ENCODE measurements at places on chromosomes 4 and X.

DNA sequence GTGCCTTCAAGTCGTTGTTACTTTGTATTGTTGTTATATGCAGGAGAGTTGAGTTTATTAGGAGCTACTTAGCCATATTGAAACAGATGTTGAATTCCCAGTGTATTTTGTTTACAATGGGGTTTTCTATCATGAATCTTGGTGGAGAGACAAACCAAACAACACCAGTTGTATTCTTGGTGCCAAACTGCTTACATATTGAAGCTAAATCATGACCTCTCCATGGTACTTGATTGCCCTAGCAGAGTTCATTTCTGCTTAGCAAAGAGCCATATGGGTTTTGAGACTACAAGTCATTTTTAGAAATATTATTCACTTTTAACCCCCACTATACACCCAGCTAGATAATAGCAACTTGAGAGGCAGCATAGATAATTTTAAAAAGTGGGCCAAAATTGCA, 85.4 kb downstream of the ADGRG4 start:
- DNase-seq, result no peak

DNA sequence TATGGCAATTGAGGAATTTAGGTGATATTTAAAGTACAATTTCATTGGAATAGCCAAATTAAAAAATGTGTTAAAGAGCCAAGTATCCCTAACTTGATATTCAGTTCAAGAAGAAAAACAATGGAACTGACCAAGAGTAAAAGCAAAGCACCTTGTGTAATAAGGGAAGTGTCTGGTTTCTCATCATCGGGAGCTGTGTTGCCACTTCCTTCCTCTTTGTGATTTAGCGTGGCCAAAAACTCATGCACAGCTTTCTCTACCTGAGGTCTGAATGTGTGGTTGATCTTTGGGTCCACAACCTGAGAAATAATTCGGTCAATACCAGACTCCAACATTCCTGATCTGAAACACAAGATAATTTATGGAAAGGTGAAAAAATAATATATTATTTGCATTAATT, 12.4 kb downstream of the BOD1L1 start:
- DNase-seq, result no peak

DNA sequence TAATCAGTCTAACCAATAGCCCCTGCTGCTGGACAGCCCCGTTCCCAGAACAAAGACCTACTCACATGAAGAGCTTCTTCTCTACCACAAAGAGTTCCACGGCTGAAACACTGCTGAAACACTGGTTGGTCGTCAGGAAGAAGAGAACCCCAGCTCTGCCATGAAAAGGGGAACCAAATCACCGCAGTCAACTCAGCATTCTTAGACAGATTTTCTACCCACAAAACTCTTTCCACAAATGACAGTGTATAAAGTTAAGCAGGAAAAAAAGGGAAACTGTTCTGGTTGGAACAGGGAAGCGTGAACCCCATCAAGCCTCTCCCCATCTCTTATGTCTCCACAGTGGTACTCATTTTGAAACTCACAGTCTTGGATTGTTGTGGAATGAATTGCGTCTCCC, 57.3 kb downstream of the ABCG2 start:
- DNase-seq, result no peak

DNA sequence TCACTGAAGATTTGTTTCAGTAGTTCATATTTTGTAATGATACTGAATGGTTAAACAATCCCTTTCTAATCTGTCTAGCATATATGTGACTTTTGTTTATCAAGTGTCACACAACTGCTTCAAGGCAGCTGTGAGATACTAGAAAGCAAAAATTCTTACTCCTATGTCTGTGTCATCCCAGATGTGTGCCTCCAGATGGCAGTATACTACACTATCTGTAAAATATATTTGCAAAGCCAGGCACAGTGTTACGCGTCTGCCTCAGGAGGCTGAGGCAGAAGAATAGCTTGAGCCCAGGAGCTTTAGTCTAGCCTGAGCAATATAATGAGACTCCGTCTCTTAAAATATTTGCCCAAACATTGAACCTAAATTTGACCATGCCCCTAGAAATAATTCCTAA, 4.0 kb downstream of the NUDT10 start:
- peak; percentile 44 for DNase-seq

GRCh38 chr4:112593438-112594133, 43.1 kb downstream of the ZGRF1 start:
- DNase-seq, result no peak

GRCh38 chr4:33060674-33061542, 2340.7 kb downstream of the PCDH7 start:
- DNase-seq, result peak; percentile 50

- no peak for DNase-seq
These were observed 450.6 kb upstream of the TENM3 start for GRCh38 chr4:181792641-181793040.

DNA sequence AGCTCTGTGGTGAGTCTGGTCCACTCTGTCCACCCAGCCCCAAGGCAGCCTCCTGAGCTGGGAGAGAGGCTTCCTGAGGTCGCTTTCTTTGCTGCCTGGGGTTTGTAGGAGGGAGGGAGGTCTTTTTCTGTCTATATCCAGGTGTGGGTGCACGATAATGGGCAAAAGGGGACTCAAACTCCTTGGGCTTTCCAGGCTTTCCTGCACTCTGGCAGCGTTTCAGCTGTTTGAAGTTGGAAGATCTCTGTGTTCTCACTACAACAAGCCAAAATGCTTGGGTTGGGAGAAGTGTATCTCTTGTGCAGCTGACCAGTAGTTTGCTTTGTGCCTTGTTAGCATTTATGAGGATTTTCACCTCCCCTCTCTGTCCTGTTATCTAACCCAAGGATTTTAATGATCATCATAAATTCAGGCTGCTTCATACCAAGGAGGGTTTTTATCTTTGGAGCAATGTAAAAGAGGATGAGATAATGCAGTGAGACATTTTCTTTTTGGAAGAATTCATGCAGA, 126.3 kb downstream of the REPS2 start:
- no peak for DNase-seq

DNA sequence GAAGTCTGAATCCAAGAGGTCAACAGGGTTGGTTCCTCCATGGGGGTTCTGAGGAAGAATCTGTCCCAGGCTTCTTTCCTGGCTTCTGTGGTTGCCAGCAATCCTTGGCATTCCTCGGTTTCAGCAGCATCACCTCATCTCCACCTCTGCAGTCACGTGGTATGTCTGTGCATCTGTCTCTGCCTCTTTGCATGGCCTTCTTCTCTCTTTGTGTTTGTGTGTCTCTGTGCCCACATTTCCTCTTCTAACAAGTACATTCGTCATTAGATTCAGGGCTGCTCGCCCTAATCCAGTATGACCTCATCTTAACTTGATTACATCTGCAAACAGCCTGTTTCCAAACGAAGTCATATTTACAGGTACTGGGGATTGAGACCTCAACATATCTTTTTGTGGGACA, 114.0 kb downstream of the BCOR start:
- DNase-seq, result no peak

- no peak for DNase-seq
These were observed 50.8 kb upstream of the NAF1 start for GRCh38 chr4:163217505-163217904.

DNA sequence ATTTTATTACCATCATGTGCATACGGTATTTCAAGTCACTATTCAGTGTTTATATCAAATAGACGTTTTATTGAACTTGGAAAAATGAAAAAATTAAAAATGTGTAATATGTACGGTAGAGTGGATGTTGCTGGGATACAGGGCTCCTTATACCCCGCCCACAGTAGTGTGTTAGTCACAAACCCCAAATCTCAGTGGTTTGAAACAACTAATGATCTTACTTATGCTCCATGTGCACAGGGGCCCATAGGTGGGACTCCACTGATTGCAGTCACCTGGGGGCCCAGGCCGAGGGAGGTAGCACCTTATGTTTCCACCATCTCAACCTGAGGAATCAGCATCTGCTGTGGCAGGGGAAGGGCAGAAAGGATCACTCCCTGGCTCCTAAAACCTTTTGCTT, 18.1 kb downstream of the LSM6 start:
- no peak for DNase-seq

DNA sequence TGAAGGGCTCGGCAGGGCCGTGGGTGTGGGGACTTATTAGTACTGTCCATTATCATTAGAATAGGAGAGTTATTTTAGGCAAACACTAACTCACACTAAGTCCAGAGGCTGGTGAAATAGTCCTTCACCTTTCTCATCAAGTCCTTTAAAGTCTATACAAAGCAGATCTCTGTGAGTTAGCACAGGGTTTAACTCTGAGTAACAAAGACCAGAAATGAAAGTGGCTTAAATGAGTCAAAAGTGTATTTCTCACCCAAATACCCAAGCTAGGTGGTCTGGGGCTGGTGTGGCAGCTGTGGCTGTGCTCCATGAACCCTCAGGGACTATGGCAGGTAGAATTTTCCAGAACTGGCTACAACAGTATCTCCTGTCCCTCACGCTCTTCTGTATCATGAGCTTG, 263.2 kb downstream of the BCOR start:
- DNase-seq, result no peak

DNA sequence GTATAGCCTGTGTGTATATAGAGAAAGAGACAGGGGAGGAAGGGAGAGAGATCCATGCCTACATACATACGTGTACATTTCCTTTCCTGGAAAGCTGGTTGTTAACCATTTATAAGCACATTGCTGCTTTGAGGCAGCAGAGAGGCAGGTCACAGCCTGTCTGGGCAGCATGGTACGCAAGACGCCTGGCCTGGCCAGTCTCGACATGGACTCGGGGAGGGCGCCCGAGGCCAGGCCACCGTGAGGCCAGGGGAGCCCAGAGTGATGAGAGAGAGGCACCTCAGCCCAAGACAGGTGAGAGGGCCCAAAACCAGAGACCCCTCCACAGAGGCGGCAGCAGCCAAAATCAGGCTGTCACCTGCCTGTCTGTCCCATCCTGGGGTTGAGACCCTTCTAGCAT, 3.9 kb downstream of the TREX2 start:
- DNase-seq, result no peak

- no peak for DNase-seq
These were observed 841.6 kb upstream of the FRG1 start for GRCh38 chr4:189098932-189099696.

DNA sequence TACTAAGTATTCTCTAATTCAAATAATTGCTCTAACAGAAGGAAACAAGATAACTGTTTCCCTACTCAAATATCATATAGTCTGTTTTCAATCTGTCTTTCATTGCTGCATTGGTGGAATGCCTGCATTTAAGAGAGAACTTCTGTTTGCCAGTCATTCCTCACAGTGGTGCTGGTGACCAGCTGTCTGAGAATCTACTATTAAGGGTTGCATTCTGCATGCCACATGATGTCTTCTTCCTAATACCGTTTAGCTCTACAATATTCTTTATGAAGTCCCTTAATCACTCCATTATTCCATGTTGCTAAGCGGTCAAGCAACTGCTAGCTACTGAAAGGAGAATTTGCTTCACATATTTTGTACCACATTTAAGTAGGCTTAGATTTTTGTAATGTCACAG, 167.1 kb upstream of the CENPE start:
- no peak for DNase-seq

GRCh38 chrX:6095469-6095868, 133.2 kb downstream of the NLGN4X start:
- DNase-seq, result no peak

- DNase-seq, result peak; percentile 23
These were observed 168.7 kb downstream of the SCFD2 start for GRCh38 chr4:53196882-53197771.

- no peak for DNase-seq
These were observed 1270.2 kb upstream of the AGA start for GRCh38 chr4:178712486-178712885.

GRCh38 chr4:7805533-7806337, 133.9 kb downstream of the AFAP1 start:
- peak; percentile 83 for DNase-seq

DNA sequence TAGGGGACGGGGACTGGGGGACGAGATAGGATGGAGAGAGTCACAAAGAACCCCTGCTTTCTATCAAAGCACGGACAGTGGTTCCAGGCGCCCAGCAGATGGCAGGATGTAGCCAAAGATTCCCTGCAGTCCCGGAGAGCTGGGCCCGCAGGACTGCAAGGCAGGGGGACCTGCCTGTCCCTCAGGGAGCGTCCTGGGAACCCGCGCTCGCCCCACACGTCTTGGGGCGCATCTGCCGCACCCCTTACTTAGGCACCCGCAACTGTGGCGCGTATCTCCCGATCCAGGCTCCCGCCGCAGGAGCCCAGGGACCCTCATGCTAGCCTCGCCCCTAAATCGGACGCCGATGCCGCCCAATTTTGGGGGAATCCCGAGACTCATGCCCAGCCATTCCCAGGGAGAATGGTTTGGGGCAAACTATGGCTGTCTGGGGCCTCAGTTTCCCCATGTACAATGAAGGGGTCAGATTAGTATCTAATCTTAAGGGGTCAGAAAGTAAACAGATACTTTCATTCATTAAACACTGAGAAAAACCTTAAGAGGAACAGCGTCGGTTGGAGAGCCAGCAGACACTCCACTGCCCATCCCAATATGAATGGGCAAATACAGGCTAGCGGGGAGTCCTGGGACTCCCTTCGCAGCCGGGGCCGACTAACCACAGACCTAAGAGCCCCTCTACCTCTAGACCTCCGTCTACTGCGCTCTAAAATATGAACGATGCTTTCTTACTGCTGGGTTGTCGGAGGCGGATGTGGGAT, 581 bp upstream of the STK32B start:
- peak; percentile 60 for DNase-seq

GRCh38 chrX:3348191-3348590, 1.7 kb upstream of the MXRA5 start:
- no peak for DNase-seq

DNA sequence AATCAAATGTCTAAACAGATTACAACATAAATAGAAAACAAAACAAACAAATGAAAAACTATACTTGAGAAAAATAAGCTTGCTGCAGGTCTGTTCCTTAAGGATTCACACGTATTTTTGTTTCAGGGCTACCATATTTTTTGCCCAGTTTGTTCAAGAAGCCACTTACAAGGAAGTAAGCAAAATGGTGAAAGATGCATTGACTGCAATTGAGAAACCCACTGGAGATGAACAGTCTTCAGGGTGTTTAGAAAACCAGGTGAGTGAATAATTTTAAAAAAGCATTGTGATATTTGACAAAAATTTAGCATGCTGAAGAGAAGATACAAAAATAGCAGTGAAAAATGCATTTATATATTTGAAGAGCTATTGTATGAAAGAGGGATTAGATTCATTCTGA, 2.0 kb downstream of the AFP start:
- no peak for DNase-seq

DNA sequence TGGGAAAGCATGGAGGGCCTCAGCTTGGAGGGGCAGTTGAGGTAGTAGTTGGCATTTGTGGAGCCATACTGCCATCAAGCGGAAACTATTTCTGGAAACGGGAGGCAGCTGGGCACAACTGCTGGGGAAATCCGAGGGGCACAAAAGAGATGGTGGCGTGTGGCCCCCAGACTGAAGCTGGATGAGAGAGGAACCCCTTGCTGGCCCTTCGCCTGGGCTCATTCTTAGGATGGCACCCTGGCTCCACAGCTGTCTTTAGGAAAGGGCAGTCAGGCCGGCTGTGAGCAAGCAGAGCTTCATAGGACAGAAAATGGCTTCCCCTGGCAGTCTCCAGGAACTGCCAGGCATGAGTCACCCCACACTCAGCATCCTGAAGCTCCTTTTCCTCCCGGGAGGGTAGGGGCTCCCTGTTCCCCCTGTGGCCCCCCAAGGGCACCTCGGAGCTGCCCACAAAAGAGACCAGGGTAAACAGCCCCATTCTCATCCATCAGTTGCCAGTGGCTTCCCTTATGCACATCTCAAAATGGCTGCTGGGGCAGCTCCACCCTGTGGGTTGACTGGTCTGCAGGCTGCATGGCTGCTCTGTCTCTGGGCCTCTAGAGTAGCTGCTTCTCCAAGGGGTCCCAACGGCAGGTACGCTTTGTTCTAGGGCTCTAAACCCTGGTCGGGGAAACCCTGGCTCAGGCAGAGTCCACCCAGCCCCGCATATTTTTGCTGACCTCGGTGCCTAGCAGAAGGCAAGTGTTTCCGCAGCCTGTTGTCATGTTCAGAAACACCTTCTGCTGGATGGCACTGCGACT, 64.7 kb downstream of the NBDY start:
- DNase-seq, result no peak

All from brain microvascular endothelial cell (primary cell).